ENCODE measurements at places on chromosomes 4 and X.

- DNase-seq, result no peak
Measured at GRCh38 chr4:21013501-21013900, 313.2 kb downstream of the PACRGL start.

- no peak for DNase-seq
Measured at GRCh38 chr4:14152834-14153519, 525.5 kb upstream of the BOD1L1 start.

- no peak for DNase-seq
Measured at GRCh38 chr4:139866276-139866962, 200.8 kb downstream of the MGST2 start.

DNA sequence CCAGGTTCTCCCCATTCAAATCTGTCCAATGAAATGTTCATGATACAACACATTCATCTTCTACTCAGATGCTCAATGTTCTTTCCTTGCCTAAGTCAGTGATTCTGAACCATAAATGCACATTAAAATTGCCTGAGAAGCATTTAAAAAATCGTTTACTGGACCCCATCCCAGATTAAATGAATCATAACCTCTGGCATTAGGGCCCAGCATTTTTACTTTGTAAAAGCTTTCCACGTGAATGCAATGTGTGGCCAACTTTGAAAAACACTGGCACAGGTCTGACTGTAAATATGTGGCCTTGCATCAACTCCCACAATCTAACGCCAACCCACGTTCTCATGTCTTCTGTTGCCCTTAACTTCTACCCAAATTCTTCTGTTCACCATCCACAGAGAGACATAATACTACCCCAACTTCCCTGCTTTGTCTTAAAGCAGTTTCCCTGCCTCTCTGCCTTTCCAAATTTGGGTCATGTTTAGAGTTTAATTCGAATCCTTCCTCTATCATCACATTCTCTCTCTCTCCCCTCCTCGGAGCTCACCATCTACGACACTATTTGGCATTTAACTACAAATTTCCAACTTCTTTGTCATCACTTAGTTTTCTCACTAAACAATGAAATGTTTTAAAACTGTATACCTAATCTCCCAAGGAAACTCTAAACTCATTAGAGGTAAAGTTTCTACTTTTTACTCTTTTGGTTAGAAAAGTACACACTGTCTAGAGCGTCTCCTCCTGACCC, 78.7 kb downstream of the PRKG2 start:
- DNase-seq, result peak; percentile 97

DNA sequence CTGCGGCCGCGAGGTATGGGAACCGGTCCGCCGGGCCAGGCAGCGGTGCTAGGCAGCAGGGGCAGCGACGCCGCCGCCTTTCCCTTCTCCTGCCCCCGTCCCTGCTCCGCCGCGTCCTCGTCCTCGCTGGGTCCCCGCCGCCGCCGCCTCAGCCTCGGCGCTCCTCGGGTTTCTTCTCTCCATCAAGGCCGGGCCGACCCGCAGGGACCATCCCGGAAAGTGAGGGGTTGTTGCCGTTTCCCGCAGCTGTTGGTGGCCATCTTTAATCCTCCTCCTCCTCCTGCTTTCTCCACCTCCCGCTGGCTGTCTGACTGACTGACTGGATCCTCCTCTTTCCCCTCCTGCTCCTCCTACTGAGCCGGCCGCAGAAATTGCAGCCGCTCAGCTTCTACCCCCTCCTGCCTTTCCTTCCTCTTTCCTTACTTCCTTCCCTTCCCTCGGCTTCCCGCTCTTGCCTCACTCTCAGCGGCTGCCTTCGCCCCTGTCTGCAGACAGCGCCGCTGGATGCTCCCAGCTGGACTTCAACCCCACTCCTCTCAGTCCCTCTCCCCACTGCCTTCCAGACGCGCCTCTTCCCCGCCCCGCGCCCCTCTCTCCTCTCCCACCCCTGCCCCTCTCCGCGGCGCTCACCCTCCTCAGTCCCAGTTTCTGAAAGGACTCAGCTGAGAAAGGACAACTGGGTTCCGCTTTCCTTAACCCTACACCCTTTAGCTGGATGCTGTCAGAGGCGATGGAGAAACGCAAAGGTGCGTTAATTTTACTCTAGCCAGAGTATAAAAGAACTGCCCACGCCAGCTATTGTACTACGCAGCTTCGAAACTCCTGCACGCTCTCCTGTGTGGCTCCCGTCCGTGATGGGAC, at the start of gene WDFY3:
WDFY3 (minus strand) TSS at position 309 of the 861 bp plus-strand sequence. CDS start 106,099 bp downstream, outside the sequence.
- peak; percentile 91 for DNase-seq

DNA sequence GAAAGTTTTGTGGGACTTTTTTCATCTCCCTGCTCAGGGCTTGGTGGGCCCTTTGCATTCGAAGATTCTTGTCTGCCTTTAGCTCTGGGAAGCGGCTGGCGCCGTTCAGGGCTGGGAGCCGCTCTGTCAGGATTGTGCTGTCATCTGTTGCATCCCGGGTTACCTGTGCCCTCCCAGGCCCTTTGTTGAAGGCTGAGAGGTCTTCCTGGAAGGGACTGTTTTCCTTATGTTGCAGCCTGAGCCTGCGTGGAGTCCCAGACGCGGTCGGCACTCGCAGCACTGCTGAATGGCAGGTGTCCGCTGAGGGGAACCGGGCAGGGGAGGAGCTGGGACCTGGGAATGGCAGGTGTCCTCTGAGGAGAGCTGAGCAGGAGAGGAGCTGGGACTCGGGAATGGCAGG, 15.9 kb downstream of the RGS12 start:
- DNase-seq, result no peak

DNA sequence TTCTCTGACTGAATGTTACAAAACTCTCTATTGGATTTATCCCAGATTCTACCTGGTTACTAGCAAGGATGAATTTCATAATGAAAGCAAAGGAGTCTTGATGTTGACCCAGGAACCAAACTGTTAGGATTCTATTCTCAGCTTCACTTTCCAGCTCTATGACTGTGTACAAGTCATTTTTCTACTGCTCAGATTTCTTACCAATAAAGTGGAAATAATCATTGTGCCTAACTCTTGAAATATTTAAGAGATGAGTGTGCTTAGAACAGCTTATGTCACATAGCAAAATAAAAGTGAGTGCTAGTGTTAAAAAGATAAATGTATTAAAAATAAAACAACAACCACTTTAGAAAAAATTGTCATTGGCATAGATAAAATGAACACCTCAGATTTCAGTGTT, 45.6 kb downstream of the EPHA5 start:
- peak; percentile 4 for DNase-seq

DNA sequence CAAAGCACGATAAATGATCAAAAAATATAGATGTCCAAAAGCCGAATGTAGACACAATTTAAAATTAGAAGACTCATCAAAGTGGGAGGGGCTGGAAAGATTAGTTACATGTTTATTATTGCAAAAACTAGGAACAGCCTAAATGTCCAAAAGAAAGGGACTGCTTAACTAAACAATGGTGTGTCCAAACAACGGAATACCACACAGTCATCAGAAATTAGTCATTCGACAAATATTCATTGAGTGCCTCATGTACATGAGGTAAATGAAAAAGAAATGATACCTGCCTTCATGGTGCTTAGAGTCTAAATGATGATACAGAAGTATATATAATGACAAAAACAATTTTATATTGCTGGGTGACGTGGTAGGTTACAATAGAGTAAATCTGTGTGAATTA, 139.7 kb downstream of the MAML3 start:
- DNase-seq, result peak; percentile 29

DNA sequence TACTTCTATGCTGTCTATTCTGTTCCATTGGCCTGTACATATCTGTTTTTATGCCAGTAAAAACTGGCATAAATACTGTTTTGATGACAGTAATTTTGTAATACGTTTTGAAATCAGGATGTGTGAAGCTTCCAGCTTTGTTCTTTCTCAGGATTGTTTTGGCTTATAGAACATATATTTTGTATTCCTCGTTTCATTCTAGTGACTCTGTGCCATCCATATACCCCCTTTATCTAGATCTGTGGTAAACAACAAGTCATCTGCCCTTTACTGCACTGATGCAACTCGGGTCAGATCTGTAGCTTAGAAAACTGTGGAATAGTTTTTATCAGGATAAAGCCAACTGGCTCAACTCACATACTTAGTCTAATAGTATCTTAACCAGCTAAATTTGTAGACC, 233.7 kb downstream of the PRDM5 start:
- DNase-seq, result peak; percentile 52

DNA sequence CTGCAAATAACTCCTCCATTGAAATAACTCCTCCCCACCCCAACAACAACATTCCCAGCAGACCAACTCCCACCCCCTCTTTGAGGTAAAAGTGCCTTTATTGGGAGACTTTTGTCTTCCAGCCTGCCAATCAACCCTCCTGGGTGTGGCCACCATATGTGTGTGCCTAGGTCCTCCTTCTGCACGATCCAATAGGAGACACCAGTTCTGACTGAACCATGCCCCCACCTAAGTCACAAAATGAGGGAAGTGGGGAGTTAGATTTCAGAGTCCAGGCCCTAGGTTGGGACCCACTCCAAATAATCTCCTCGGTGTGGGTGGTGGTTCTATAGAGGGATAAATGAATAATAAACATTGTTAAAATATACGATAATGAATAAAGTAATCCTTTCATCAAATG, 3.0 kb downstream of the PLP2 start:
- no peak for DNase-seq

DNA sequence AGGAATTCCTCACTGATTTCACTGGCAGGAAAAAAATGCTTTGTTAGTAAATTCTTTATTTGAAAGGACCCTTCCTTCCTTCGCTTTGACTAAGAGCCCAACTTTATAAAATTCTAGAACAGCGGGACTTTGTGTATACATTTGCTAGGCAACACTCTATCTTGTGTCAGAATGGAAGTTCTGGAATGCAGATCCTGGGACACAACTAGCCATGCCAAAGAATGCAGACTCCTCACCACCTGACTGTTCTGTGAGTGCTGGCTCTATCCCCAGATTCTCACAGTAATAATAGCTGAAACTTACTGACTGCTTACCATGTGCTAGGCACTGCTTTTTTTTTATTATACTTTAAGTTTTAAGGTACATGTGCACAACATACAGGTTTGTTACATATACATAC, 73.3 kb upstream of the ZDHHC15 start:
- no peak for DNase-seq

GRCh38 chr4:110518889-110519490, 43.0 kb downstream of the ENPEP start:
- DNase-seq, result peak; percentile 38

- DNase-seq, result no peak
Measured at GRCh38 chr4:90580326-90580725, 453.1 kb downstream of the CCSER1 start.

- peak; percentile 11 for DNase-seq
Measured at GRCh38 chr4:48799157-48799556, 19.1 kb upstream of the FRYL start.

DNA sequence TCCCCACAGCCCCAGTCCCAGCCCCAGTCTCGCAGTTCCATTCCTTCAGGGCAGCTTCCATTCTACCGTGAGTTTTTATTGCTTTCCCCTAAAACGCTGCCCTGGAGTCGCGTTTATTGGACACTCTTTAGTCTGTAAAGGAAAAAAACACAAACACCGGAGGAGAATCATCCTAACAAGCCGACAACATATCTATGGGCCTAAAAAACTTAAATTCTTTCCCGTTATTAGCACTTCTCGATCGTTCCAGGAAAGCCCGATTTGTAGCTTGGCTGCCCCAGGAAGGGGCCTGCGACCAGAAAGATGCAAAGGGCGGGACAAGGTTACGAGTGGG, 178.5 kb downstream of the CBR4 start:
- DNase-seq, result no peak

- DNase-seq, result peak; percentile 57
Measured at GRCh38 chrX:72308566-72309296, 3.0 kb upstream of the CITED1 start.

- no peak for DNase-seq
Measured at GRCh38 chrX:120365968-120366367, 4.1 kb downstream of the ATP1B4 start.

DNA sequence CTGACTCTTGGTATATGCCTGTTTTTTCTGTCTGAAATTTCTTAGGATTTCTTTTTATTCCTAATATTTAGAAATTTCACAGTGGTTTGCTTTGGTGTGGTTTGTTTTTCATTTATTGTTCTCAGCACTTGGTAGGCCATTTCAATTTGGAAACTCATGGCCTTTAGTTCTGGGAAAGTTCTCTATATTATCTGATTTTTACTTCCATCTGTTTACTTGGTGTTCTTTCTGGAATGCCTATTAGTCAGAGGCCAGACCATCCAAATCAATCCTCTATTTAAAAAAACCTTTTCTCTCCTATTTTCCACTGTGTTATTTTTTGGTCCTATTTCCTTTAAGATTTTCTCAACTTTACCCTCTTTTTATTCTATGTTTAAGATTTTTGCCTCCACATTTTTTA, 188.1 kb upstream of the SFRP2 start:
- DNase-seq, result peak; percentile 39

DNA sequence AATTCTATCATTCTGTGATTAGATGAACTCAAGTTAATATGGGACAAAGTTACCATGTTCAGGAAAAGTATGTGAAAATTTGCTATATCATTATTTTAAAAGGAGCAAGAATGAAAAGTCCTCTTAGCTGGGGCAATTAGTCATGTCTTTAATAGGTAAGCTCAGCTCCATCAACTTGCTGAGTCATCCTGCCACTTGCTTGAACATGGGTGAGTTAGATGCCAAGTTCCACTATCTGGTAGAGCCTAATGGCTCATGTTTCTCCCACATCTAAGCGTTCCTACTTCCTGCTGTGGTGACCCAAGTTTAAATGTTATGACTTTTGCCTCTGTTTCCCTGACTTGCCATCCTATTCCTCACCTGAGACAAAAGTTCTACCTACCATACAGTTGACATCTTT, 276.8 kb downstream of the ZNF674 start:
- DNase-seq, result peak; percentile 56

- no peak for DNase-seq
Measured at GRCh38 chr4:141899103-141899502, 262.7 kb downstream of the IL15 start.

- DNase-seq, result peak; percentile 2
Measured at GRCh38 chrX:18291006-18291545, 63.4 kb downstream of the SCML2 start.

DNA sequence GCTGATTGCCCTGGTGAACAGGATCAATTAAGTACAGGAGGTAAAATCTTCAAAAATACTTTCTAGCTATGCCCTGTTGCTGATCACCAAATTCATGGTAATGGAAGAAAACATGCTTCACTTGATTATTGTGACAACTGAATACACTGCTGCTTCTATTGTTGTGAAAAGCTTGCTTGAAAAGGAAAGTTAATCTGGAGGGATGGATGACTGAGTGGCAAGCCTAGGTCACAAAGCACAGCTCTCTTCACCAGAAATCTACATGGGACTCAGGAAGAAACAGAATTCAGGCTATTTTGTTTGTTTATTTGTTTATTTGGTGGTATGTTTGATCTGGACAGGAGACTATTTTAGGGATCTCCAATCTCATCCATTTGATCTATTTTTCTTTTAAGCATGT, 182.0 kb downstream of the MGST2 start:
- no peak for DNase-seq

DNA sequence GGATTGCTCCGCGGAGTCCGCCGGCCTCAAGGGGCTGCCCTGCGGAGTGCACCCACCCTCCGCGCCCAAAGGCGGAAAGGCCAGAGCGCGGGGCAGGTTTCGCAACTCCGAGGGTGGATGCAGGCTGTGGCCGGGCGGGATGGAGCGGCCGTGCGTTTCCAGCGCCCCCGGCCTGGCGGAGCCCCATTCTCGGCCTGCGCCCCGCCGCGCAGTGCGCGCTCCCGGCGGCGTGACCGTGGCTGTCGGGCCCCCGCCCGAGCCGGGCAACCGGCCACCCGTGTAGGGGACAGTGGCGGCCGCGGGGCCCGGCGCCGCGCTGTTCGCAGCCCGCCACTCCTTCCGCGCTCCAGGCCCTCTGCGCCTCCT, 331 bp downstream of the SETD7 start:
- DNase-seq, result no peak

GRCh38 chrX:15430076-15430475, 45.9 kb upstream of the VEGFD start:
- no peak for DNase-seq

- no peak for DNase-seq
Measured at GRCh38 chrX:130895299-130895698, 7.7 kb downstream of the ENOX2 start.

Data from fibroblast of mammary gland (primary cell).